ENCODE measurements at places on chromosomes 4 and X.
A peak's percentile ranks its signal among the peaks of the same experiment; 100 is the strongest.

- no peak for DNase-seq
These were observed 54.1 kb downstream of the CCNI start for GRCh38 chr4:77021614-77022089.

- no peak for DNase-seq
These were observed 693.5 kb upstream of the TENM3 start for GRCh38 chr4:181549576-181550188.

GRCh38 chrX:136810493-136810892, 29.8 kb upstream of the ARHGEF6 start:
- DNase-seq, result no peak

GRCh38 chr4:3107691-3108121, 33.2 kb downstream of the HTT start:
- no peak for DNase-seq

GRCh38 chr4:6647582-6648230, 7.2 kb downstream of the MRFAP1 start:
- no peak for DNase-seq

DNA sequence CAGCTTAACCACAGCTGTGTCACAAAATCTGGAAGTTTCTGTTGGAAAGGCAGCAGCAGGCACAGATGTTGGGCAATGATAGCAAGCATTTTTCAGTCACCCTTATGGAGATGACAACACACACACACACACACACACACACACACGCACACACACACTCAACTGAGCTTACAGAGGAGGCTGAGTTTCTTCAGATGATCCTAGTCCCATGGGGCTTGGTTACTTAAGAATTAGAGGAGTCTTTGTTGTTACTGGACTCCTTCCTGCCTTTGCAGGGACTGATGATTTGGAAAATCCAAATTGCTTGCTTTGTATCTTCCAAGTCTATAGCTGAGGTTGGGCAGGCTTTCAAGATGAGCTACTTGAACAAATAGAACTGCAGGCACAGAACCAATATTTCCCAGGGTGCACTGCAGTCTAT, 740.1 kb upstream of the PITX2 start:
- peak; percentile 42 for DNase-seq

DNA sequence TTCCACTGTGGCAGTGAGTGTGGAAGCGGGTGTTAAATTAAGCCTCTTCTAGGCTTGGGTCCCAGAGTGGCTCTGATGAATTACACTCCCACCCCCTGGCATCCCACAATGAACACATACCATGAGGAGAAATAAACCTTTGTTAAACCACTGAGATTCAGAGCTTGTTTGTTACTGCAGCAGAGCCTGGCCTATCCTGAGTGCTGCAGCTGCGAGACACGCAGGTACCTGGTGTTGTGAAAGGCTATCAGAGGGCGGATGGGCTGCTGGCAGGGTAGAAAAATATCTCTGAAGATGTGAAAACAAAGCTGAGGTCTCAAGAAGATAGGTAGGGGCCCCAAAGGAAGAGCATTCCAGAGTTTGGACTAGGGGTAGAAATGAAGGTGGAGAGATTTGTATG, 138.4 kb upstream of the STX18 start:
- DNase-seq, result no peak

DNA sequence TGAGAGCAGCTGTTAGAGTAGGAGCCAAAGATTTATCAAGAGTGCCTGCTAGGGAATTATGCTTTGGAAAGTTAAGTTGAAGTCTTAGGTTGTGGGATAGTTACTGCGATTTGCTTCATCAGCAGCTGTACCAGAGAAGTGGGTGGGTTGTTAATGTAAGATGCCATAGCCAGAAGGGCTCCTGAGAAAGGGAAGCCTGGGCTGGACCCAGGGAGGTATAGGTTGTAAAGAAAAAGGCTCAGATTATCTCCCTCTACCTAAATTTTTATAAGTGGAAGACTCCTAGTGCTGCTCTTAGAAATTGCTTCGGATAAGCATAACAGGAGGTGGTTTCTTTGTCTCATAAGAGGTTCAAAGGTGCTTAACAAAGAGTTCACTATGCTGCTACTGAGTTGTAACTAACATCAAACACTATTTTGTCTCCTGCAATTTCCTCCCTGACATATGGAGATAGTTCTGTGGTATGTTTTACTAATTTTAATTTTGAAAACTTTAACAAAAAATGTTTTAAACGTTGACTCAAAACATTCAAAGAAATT, 356.9 kb downstream of the DTHD1 start:
- no peak for DNase-seq

GRCh38 chr4:18403327-18403726, 381.8 kb upstream of the LCORL start:
- DNase-seq, result no peak

DNA sequence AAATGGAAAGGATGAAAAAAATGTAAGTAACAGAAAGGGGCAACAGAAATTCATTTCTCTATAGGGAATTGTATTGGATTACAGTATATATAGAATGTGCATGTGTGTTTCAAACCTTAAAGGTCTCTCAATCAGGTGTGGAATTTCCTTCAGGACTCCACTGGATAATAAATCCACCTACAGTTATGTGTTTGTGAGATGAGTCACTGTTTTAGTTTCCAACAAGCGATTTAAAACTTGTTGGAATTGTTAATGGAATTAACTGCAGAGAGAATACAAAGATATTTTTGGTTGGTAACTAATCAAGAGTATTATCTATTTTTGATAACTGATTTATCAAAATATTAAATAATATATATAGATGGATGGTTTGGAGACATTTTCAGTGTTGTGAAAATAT, 32.8 kb downstream of the CEP44 start:
- no peak for DNase-seq

DNA sequence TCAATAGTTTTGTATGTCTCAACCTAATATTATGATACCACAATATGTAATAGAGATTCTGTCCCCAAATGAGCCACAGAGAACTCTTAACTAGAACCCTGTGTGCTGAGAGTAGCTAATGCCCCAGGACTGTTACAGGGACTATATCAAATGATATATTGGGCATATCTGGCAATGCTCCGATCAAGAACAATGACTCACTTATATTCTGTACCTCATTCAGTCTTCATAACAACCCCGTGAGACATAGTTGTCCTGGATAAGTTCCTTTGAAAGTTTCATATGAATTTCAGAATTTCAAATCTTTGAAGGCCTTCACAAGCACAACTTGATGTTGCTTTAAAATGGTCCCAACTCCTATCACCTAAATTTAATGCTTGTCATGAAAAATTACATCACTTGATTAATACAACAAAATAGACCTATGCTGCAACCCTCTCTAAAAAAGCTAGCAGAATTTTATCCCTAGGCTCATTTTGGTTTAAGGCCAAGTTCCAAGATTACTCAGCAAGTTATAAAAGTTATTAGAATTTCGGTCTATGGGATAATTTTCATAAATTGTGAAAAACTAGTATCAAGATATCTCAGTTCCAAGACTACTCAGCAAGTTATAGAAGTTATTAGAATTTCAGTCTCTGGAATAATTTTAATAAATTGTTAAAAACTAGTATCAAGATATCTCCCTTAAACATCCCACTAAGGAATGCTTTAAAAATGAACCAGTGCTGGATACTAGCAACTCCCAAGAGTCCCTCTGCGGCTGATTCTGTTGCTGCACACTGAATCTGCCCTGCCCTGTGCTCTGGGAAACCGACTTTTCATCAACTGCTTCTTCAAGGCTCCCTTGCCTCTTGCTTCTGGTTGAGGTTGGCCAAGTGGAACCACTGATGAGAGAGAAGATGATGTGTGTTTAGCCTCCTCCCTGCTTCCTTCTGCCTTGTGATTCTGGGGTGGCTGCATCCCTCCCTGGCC, 6.0 kb upstream of the ANXA3 start:
- no peak for DNase-seq

DNA sequence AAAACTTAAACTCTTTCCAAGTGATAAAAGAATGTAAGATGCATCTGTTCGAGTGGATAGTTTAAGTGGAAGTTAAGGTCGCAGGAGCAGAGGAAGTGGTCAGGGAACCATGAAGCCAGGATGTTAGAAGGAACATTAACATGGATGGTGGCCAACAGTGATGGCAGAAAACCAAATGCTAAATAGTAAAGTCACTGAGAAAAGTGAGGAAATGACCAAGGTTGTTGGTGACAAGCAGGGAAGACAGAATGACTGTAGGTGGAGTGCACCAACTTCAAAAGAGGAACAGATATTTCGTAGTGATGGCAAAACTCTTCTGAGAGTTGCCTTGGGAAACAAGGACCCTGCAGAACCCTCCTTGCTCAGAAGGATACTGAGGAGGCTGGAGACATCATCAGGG, 226.2 kb downstream of the PALLD start:
- no peak for DNase-seq

DNA sequence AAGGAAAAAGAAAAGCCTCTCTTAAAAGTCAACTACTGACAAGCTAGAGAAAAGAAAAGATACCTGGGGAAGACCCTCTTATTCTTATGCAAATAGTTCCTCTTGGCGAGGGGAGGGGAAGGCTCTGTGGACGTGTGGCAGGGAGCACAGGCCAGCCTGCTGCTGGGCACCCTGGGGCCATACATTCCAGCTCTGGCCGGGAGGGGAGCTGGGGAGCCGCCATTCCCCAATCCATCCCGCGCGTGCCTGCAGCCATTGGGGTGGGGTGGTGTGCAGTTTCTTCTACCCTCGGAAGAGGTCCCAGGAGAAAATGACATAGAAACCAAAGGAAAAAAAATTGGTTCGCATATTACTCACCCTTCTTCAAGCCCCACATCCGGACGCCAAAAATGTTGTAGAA, 1496.4 kb downstream of the RPA4 start:
- DNase-seq, result no peak

DNA sequence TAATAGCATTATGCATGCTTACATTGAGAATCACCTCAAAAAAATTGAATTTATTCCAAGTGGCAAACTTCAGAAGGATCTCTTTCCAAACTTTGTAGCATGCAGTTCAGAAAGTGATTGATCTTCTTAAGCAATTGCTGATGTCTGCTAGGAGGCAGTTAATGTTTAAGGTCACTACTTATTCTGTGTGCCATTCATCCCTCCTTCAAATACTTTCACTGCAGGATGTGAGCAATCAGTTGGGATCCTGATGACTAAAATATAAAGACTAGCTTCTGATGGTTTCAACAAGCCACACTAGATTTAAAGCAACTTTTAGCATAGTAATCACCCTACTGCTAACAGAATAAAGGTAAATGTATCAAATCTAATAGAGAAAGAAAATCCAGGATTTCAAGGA, 414.1 kb downstream of the ADGRL3 start:
- DNase-seq, result no peak

DNA sequence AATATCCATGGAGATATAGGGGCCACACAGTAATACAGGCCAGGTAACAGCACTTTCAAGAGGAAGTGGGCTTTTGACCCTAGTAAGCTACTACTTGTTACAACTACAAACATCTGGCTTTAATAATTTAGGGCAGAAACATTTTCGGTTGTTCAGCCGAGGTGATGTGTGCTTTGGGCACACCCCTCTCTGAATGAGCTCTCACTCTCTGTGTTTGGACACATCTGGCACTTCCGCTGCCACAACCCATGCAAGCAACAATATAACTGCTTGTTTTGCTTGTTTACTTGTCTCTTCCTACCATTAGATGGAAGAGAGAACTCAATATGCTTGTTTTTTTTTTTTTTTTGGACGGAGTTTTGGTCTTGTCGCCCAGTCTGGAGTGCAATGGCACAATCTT, 277.2 kb downstream of the HS3ST1 start:
- no peak for DNase-seq
